Stimulated activated CD4-positive, alpha-beta T cell treated with anti-CD3 and anti-CD28 coated beads, Interleukin-1b, Interleukin-23, amount 100 ng/mL, for 24 hours (primary cell): ENCODE measurements at places on chromosomes 16 and 17.

DNA sequence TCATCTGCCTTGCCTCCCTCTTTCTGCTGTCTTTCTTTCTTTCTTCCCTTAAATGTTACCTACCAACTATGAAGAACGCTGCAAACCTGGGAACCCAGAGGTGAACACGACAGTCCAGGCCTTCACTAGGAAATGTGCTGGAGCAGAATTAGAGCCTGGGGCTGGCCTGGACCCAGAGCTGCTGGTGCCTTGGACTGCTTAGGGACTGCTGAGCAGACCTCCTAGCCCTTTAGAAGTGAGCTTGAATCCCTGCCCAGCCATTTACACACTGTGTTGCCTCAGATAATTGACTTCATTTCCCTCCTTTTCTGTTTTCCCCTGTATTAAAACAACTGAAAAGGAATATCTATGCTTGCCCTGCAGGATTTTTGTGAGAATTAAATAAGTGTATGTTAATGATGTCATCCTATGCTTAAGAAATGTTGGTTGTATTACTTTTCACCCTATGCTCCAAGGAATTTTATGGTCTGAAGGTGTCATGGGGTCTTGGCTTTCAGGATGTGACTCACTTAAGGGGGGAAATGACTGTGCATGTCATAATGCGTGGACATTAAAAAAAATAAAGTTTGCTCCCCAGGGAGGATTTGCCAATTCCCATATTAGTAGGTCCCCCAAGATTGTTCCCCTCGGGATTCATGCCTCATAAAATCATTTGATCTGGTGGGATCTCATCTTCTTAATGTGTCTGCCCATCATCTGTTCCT, 11.5 kb downstream of the CDH13 start:
- no peak for DNase-seq

- DNase-seq: no peak
Measured at GRCh38 chr16:5502467-5502869, 404.9 kb upstream of the EEF2KMT start.

DNA sequence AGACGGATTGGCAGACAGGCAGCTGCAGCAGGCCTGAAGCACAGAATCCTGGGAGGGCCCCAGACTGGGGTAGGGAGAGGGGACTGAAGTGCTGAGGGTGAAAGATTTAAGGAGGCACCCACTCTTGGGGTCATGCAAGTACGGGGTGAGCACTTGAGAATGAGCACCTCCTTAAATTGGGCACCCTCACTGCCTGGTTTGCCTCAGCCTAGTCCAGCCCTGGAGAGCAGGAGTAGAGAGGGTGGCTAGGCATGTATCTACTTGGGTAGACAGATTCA, 154.1 kb upstream of the CDC42EP4 start:
- DNase-seq: no peak

DNA sequence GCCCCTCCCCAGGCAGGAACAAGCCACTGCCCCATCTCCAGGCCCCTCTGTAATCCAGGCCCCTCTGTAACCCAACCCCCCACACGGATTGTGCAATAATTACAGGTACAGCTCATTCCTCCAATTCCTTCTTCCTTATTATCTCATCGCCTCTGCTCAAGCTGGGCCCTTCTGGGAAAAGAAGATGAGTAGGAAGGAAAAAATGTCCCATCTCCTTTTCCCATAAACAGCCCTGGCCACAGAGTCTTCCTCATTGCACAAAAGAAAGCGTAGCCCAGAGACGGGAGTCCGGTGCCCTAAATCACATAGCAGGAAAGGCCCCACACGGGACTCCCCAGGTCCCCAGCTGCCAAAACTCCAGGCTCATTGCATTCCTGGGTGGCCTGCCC, 3.6 kb upstream of the LITAFD start:
- DNase-seq: no peak

DNA sequence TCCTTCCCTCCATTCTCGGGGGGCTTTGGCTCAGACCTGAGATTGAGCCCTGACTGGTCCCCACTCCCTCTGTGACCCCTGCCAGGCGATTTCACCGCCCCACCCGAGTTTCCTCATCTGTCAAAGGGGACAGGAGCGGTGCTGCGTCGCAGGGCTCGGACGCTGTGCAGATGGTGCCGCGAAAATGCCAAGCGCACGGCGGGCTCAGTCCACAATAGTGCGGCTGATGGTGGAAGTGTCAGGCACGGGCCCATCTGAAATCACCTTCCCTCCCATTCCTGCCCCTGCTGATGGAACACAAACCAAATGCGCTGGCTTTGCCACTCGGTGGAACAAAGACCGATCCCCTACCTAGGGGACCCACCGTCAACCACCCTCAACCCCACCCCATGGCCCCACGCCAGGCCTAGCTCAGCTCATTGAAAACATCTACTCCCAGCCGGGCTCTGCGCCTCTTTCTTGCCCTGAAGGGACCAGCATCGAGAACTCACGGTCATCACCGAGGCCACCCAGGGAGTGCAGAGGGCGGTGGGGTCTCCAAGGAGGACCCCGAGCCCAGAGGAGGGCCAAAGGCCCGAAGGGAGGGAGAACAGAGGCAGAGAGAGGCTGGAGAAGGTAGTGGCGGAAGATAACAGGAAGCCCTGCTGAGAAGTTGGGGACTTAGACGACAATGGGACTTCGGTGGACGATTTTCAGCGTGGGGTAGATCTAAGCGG, 1.4 kb downstream of the CARHSP1 start:
- DNase-seq: no peak

DNA sequence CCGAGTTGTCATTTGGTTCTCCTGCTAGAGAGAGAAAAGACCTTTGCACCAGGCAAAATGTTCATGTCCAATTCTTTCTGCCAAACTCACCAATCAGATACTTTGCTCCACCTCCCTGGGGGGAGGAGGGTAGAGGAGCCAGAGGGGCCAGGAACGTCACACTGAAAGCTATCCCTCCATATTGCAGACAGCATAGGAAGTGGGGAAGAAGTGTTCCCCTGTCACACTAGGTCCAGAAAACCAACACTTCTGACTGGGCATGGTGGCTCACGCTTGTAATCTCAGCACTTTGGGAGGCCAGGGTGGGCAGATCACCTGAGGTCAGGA, 9.5 kb downstream of the HSD17B2 start:
- DNase-seq: no peak

DNA sequence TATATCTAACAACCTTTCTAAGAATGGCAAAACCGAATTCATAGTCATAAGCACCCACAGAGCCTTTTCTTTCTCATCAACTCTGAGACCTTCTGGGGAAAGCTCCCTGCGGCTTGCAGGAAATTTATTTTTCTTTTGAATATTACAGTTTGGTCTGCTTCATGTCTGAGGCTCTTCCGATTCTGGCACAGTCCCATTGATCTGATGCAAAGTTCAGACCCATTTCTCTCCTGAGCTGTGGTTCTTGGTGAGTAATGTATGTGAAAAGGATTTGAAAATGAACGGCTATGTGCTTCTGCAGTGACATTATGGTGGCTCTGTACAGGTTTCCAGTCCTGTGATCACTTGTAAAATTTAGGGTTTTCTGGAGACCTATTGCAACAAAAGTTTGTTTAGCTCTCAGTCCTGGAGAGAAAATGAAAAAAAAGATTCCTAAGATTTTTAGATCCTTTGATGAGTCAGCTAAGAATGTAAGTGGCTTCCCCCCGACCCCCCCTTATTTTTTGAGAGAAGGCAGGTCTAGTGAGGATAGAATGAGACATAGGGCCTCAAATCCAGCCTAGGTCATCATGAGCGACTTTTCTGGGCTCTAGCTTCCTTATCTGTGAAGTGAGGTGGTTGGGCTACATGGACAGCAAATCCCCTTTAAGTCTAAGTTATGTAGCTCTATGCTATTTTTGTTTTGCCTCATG, 4.6 kb downstream of the GAN start:
- DNase-seq: no peak

DNA sequence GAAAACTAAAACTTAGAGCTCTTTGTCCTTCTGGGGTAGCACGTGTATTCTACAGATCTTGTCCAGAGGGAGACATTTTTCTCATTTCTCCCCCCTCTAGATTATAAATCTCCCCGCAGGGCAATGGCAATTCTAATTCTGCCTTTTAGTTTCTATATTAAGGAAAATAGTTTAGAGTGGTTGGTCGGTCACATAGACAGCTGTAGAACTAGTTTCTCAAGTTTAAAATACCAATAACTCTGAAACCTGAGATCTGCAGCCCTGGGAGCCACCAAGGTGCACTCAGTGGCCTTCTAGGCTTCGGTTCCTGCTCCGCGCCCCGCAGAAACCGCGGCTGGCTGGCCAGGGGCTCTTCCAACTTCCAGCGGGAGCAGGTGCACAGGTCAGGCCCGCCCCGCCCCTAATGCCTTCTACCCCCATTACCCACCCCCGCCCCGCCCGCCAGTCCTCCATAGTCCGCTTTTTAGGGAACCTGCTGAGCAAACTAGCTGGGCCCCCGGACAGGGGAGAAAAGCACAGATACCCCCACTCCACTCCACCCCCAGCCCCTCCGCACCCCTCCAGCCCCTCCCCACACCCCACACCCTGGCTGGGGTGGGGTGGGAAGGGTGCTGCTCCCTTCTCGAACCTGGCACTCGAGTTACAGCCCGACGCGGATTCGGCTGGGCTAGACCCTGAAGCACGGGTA, 431 bp downstream of the SLFN11 start:
- no peak for DNase-seq

DNA sequence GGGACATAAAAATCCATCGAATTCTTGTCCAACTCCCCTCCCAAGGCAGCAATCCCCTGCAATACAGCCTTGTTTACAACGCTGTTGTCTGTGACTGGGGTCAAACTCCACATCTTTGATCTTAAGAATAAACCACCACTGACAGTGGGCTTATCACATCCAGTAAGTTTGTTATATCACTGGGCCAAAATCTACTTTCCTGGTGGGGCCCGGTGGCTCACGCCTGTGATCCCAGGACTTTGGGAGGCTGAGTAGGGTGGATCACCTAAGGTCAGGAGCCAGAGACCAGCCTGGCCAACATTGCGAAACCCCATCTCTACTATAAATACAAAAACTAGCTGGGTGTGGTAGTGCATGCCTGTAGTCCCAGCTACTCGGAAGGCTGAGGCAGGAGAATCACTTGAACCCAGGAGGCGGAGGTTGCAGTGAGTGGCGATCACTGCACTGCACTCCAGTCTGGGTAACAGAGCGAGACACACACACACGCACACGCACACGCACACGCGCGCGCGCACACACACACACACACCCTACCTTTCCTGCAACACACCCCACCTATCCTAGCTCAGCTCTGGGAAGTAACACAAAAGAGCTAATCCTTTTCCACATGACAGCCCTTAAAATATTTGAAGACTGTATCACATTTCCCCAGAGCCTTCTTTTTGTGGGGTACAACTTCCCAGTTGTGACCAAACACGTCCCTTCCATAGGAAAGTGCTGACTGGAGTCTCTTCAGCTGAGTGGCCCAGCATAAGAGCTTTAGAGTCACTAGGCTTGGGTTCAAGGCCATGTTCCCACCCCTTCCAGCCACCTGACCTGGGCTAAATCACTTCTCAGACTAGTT, 20.9 kb upstream of the ABCC1 start:
- DNase-seq: no peak

DNA sequence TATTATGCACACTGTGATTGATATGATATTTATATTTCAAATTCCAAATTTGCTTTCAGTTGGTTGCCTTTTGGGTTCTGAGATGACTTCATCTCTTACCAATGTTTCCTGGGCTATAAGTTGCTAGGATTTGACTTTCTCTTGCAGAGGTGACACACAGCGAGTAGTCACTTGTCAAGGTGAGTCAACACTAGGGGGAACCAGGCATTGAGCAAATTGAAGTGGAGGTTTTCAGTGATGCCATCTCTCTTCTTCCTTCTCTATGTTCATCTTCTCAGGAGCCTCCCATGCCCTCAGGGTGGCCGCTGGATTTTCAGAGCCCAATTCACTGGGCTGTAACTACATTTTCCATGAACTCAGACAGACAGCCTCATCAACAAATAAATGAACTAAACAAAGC, 6.0 kb upstream of the CPD start:
- DNase-seq: no peak

DNA sequence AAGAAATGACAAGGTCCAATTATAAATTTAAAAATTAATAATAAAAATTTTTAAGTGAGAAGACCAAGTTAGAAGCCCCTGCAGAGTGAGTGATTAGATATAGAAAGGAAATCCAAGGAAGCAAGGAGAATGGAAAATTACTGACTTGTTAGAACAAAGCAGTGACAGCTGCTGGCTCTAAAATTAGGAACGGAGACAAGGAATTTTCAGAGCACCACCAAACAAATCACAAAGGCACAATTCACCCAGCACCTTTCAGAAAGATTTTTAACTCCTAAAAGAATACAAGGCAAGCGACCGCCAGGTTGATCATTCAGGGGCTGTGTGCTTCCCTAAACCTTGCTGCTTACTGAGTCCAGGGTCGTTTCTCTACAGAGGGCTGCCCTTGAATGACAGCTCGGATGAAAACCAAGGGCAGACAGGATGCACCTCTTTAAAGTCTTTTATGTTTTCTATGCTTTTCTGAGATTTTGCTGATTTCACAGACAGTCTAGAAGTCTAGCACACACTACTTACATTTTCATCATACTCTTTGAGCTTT, 45.4 kb upstream of the GINS3 start:
- no peak for DNase-seq

DNA sequence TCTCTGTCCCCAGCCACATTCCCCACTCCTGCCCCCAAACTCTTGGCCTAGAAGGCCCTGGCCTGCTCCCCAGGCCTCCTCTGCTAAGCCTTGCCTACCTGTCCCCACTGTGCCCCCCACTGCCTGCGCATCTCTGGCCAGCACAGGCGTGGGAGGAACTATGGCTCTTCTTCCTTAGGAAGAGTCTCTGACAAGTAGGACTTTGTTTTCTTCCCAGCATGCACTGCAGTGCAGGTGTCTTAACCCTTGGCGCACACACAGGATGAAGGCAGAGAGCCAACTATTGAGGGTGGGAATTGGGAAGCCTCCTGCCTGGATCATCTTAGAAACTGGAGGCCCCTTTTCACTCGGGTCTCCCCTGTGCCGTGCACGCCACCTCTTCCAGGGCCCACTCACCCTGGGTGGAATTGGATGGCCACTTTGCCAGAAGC, 3.6 kb downstream of the AMDHD2 start:
- DNase-seq: no peak

DNA sequence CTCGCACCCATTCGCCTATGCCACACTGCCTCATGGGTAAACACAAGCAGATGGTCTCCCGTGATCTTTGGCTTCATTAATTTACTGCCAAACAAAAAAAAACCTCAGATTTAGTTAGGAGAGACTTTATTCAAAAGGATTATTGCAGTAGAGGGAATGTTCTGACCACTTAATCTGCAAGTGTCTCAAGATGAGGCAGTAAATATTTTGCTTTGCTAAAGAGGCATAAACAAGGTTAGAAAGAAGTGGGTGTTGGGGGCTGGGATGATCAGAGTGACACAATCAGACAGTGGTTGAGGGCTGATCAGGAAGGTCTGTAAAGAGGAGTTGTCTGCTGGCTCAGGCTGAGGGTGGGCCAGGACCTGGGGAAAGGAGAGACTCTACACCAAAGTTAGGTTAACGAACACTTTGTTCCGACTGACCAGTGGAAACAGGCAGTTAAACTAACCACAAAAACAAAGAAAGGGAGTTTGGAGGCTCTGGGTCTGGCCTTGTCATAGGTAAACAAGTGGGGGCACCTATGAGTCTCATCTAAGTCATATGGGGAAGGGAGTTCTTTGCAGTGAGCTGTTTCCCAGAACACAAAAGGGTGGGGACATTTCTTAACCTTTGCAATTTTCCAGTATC, 28.5 kb downstream of the HSD17B2 start:
- no peak for DNase-seq
